ENCODE measurements at places on chromosomes 1 and 21.

GRCh38 chr1:203504400-203505250, 10.7 kb downstream of the OPTC start:
- peak; percentile 87 for DNase-seq

- peak; percentile 49 for DNase-seq
Observed at GRCh38 chr1:40712997-40713396, 21.5 kb downstream of the NFYC start.

DNA sequence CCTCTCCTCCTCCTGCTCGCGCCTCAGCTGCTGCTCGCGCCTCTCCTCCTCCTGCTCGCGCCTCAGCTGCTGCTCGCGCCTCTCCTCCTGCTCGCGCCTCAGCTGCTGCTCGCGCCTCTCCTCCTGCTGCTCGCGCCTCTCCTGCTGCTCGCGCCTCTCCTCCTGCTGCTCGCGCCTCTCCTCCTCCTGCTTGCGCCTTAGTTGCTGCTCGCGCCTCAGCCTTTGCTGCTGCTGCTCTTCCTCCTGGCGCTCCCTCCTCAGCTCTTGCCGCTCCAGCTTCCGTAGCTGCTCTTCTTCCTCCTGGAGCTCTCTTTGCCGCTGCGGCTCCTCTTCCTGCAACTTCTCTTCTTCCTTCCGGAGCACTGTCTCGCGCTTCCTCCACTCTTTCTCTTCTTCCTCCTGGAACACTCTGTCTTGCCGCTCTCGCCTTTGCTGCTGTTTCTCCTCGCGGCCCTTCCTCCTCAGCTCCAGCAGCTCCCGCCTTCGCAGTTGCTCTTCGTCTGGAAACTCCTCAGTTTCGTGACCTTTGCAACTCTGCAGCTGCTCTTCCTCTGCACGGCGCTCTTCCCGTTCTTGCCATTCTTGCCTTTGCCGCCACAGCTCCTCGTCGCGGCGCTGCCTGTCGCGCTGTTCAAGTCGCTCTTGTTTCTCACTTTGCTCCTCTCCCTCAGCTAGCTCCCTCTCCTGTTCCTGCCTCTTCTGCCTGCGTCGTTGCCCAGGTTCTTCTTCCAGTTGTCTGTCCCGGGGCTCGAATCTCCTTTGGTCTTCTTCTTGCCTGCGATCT, 3.0 kb downstream of the TCHH start:
- no peak for DNase-seq

- no peak for DNase-seq
Observed at GRCh38 chr1:66834926-66835325, 33.9 kb upstream of the INSL5 start.

DNA sequence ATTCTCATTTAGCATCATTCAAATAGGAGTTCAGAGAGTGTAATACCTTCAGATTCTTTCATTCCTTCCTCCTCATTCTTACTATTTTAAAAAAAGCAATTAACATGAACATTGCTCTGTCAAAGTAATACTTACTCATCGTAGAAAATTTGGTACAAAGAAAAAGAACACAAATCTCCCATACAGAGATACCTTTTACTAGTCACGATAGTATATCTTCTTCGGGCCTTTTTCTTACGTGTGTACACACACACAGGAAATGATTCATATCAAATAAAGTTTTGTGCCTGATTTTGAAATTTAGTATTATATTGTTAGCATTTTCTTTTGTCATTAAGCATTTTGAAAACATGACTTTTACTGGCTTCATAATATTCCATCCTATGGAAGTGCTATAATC, 52.9 kb downstream of the NCF2 start:
- DNase-seq: no peak

GRCh38 chr1:63855942-63856341, 82.1 kb downstream of the ROR1 start:
- no peak for DNase-seq

DNA sequence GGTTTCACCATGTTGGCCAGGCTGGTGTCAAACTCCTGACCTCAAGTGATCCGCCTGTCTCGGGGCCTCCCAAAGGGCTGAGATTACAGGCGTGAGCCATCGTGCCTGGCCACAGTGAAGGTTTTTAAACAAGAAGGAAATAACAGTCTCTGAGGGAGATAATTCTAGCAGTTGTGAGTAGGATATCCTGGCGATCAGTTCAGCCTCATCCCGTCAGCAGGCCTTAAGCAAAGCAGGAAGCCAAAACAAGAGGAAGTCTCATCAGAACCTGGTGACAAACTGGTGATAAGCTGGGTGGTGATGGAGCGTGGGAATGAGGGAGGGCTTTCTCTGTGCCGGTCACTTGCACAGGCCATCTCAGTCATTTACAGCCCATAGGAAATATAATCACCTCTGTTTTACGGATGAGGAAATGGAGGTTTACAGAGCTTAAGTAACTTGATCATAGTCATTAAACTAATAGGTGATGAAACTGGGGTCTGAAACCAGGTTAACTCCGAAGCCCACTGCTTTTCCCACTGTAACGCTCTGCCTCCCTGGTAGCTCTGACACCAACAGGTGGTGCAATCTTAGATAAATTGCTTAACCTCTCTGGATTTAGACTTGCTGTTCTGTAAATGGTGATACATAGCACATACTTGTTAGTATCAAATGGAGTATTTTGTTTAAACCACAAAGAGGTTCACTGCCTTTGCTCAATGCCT, 40.8 kb upstream of the A3GALT2 start:
- no peak for DNase-seq

DNA sequence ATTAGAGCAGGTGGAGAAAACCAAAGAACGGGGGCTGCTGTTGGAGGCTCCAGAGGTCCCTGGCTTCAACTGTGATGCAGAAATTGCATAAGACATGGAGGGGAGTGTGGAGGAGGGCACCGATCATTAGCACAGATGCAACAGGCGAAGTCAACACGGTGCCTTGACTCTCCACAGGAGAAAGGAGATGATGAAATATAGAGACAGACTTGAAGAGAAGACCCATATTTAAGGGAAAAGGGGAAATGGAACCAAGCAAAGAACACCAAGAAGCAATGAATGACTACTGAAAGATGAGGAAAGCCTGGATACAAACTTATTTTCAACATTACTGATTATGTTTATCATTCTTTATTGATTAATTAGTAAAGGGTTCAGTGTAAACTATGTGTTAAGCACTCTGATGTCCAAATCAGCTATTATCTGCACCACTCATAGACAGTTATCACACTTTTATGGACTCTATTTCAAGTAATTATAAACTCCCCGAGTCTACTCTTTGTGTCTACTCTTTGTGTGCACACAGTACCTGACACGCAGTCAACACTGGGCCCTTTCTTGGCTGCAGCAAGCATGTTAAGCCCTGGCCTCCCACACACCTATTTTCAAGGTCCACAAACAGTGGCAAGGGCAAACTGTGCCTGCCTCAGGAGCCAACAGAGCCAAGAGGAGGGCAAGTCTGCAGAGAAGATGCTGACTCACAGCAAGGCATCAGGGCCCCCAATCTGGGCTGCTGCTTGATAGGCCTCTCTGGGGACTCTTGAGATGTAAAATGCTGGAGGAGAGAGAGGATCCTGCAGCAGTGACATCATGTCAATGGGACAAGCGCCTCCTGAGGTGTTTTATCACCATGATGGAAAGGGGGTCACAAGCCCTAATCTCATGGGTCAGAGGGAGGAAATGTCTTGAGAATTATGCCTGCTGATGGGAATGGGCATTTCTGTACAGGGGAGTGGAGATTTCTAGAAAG, 17.6 kb downstream of the PCNX2 start:
- DNase-seq: no peak

DNA sequence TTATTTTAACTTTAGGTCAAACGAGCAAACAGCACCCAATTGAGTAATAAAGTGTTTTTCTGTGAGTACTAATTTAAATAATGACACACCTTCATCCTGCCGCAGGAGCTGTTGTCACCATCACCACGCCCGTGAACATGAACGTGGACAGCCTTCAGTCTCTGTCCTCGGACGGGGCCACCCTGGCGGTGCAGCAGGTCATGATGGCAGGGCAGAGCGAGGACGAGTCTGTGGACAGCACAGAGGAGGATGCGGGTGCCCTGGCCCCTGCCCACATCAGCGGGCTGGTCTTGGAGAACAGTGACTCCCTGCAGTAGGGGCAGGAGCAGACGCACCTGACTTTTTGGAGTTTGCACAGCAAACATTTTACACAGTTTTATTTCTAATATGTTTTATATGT, 45.9 kb downstream of the CBS start:
- no peak for DNase-seq

DNA sequence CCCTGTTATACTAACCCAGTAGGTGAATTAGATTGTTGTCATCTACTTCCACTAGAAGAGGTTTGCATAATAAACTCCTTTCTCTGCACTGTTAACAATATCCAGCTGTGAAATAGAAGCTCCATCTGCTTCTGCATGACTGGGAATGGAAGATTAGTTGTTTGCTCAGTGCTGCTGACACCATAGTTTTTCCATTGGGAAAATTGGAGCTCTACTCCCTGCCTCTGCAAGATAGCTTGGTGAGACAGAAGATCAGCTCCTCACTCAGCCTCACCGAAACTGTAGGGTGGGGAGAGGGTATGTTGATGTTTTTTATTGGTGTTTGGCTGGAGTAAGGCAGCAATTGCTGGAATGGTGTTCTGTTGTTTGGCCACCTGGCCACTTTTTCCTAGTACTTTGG, 331.6 kb upstream of the ADAMTS5 start:
- DNase-seq: no peak

- no peak for DNase-seq
Observed at GRCh38 chr1:26542771-26543451, 13.3 kb downstream of the RPS6KA1 start.

- DNase-seq: no peak
Observed at GRCh38 chr1:38667626-38668025, 191.9 kb downstream of the RRAGC start.

DNA sequence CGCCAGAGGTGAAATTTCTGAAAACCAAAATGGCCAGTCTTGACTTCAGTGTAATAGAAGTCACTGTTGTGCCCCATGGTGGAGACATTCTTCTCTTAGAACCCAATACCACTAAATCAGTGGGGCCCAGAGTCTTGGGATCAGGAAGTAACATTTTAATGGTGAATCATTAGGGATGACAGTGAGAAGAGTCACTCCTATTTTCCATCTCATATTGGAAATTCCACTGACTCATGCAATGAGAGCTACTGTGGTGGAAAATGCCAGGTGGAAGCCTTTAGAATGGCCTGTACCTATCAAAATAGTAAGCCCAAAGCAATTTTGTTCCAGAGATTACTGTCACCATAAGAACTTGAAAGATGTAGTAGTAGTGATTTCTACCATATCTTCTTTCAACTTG, 20.6 kb upstream of the PPM1J start:
- no peak for DNase-seq

GRCh38 chr1:44810101-44810761, 1.9 kb downstream of the BTBD19 start:
- DNase-seq: peak; percentile 47

DNA sequence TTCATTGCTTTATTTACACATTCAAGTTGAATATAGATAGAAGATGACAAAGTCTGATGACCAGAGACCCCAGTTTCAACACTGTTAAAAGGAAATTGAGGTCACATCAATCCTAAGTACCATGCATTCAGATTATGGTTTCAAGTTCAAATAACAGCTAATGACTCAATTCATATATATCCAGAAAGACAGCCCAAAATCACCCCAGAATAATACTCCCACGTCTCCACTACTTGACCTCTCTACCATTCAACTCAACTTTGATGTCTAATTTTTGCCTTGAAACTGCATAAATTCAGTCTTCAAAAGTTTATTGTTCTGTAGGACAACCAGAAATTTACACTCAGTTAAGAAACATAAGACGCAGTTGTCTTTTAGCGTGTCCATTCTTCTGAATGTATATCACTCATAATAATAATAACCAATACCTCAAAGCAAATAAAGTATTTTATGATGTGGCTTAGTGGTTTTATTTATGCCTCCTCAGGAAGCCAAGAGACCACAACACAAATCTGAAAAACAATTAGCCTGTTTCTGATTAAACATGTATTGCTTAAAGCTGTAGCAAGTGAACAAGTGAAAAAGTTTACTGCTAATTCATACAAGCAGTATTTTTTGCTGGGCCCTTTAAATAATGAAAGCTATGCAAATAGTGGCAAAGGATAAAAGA, 569.0 kb downstream of the LTN1 start:
- DNase-seq: no peak

DNA sequence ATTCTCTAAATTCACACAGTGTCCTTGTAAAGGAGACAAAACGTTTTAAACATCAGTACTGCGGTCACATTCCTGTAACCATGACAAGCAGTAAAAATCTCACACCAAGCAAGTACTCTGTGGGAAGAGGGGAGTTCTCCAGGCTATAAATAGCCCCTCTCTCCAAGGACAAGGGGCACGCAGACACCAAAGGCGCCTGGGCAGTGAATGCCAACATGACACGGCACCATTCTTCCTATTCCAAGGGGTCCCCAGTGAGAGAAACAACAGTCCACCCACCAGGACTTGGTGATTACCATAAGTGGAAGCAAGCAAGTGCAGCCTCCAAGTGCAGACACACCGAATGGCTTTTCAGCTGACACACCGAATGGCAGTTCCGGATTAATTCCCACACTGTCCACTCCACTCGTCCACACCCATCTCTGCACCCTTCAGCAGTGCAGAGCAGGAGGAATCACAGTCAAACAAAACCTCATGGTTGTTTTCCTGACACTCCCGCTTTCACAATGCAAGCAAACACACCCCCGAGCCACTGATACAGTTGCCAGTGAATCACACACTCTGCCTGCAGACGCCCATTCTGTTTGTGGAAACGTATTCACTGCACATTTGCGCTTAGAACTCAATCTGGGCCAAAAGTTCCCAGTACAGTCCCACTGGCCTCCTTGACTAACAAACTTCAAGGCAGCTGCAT, 1.8 kb downstream of the PTTG1IP start:
- DNase-seq: peak; percentile 36

DNA sequence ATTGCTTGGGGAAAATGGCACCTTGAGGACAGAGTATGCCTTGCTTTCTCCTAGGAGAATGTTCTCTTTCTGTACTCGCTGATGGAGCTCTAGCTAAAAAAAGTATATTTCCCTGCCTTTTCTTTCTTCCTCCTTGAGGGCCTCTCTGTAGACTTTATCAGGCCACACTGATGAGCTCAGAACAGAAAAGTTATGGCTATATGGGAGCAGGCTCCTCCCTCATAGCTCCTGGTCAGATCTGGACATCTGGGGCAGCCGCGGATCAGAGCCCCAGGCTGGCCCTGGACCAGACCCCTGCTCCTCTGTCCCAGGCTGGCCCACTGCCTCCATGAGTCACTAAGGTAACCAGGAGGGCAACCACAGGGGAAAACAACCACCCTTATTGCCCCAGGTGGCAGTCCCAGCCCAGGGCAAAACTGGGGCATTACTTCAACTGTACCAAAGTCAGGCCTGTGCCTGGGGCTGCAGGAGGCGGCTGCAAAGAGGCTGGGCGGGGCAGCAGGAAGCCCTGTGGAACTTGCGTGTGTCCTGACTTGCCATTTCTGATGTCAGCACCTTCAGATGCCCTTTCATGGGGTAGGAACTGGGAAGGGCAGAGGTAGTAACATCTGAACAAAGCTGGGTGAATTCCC, 26.3 kb upstream of the ZNF648 start:
- no peak for DNase-seq

GRCh38 chr1:226697151-226697928, 41.7 kb downstream of the ITPKB start:
- peak; percentile 70 for DNase-seq
